NCI-H1436 (cell line): ENCODE measurements at places on chromosomes 12 and 14.

GRCh38 chr14:29553427-29553826, 374.2 kb downstream of the PRKD1 start:
- no peak for DNase-seq

GRCh38 chr14:87990682-87991081, 2.3 kb downstream of the GALC start:
- no peak for DNase-seq

DNA sequence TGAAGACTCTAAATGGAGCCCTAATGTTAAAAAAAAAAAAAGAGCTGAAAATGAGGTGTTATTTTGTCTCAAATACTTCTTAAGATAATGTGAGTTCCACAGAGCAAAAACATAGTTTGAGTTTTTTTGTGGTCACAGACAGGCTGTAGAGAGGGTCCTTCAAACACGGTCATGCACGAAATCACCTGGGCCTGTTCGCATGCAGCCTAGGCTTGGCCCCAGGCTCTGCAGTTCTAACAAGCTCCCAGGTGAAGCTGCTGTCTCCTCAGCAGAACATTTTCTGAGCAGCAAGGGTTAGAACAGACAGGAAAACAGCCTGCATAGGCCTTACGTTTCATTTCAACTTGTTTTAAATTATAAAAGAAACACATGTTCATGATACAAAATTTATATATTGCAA, 65.4 kb upstream of the TBPL2 start:
- no peak for DNase-seq

- DNase-seq: no peak
These were observed 39.3 kb downstream of the SRRM4 start for GRCh38 chr12:119020406-119021360.

GRCh38 chr12:28498850-28499249, 308.6 kb downstream of the CCDC91 start:
- DNase-seq: no peak

DNA sequence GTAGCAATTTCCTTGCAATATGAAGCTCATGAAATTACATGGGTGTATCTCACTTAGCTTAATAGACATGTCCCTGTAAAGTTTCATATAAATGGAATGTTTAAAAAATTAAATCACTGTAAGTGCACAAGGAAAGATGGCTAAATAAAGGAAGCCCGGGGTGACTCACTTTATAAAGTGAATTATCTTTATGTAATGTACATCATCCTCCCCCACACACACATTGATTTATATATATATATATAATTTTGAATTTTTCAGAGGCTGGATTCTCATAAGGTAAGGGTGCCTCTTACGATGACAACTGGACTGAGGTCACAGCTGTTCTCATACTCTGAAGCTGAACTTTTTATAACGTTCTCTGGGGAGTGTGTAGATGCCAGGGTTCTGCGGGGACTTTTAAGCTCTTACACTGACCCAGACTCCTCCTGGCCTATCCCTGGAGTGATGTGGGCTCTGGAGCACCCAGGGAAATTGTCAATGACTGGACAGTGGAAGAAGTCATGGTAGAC, 108.7 kb upstream of the HIF1A start:
- no peak for DNase-seq

DNA sequence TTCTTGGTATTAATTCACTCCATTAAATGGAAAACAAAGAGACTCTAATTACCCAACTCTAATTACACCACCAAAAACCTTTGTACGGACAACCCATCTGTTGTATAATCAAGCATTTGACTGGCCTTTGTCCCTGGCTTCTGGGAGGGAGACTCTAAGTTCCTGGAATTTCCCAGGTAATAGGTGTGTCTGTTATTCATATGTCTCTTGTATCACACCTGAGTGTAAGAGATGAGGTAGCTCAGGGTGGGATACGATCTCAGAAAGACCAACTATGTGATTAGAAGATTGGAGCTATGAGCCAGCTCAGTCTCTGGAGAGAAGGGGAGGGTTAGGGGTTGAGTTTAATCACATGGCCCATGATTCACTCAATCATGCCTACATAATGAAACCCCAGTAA, 94.7 kb upstream of the PLXNC1 start:
- DNase-seq: no peak

DNA sequence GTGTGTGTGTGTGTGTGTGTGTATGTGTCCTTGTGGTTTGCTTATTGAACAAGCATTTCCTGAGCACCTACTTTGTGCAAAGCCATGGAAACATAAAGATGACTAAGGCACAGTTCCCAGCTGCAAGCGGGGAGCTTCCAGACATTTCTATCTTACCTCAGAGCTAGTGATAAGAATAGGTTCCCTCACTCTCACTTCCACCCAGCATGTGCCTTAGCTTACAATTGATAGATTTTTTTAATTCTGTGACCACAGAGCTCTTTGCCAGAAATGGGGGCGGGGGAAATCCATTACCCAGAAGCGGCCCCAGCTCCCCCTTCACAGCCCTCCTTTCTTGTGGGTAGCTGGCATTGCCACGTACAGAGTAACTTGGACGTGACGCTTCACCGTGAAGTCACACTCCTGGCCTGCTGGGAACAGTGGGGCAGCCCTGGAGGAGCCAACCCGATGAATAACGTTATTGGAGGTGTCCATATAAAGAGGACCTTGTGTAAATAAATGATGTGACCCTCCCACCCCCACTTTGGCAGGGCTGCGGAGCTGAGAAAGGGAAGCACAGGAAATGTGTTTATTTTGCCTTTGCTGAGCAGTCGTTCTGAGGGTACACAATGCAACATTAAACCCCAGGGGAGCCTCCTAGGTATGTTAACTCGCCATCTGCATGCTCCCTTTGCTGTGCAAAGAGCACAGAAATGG, 238.9 kb downstream of the CHST11 start:
- peak; percentile 65 for DNase-seq

GRCh38 chr14:101726295-101726953, 35.1 kb upstream of the PPP2R5C start:
- no peak for DNase-seq

- no peak for DNase-seq
These were observed 63.9 kb downstream of the KNTC1 start for GRCh38 chr12:122590990-122591389.

DNA sequence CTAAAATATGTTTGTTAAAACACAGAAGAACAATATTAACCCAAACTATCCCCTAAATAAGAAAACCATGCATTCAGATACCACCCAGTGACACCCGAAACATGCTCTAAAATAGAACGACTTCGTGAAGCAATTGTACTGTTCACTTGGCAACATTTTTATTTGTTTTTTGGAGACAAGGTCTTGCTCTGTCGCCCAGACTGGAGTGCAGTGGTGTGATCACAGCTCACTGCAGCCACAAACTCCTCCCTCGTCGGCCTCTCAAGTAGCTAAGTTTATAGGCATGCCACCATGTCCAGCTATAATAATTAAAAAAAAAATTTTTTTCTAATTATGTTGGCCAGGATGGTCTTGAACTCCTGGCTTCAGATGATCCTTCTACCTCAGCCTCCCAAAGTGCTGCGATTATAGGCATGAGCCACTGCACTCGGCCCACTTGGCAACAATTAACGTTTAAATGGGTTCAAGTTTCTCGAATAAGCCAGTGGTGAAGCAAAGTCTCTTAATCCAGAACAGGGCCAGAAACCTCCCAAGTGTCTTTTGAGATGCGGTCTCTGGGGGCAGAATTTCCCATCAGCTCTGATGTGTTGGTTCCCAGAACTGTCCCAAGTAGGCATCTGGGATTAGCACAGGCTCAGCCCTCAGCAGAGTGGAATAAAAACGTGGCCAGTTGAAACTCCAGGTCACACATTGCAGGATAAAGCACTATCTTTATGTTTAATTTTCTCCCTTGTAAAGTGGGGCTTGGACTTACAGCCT, 74.5 kb downstream of the TMCC3 start:
- no peak for DNase-seq

- no peak for DNase-seq
These were observed 83.8 kb downstream of the SPTB start for GRCh38 chr14:64795921-64796320.

DNA sequence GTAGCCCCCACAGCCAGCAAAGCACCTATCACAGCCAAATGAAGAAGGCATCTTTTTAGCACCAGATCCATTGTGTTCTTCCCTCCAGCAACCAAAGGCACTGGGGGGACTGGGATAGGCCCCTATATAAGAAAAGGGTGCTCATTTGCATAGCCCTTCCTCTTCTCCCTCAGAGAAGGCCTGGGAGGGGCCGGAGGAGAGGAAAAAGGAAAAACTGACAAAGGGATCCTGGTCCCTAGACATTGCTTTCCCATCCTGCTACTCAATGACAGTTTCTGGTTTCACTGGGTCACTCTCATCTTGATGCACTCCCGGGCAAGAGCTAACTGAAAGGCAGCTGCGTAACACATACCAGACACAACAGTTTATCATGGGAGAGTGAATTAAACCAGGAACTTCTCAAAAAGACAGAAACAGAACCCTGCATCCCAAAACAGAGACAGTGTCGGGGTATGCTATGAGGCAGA, at the start of gene PMEL:
Gene PMEL, minus strand, starts transcription at position 102 of the 467 bp plus-strand sequence. Its CDS starts 31 bp downstream, at position 71.
- DNase-seq: no peak

DNA sequence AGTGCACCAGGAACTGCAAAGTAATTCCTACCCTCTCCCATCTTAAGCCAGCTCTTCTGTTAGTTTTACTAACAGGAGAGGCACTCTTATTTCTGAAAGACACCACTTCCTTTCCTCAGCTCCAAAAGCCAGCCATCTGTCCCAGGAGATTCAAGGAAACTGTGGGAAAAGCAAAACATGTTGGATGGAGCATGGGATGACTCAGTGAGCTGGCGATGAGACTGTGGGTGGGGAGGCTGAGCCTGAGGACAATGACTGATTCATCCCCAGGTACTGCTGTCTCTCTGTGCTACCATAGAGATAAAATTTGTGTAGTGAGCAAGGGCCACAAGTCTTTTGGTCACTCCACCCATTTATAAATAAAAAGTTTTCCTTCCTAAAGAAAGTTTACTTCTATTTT, 141.4 kb downstream of the MYRFL start:
- DNase-seq: no peak

GRCh38 chr12:109089683-109090082, 3.6 kb downstream of the ALKBH2 start:
- no peak for DNase-seq

DNA sequence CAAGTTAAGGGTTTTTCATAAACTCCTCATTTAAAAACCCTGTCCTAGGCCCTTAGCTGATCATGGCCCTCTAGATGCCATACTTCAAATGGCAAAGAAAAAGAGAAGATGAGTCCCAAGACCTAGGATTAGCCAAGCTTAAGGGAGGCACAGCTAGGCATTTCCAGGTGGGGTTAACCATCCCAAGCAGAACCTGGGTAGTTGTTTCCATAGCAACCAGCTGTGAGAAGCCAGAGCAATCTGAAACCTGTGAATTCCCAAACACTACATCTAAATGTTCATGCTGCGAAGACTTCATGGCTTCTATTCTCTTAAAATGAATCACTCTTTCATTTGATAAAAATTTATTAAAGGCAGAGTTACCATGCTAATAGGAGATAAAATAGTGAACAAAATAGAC, 372.9 kb downstream of the C12orf50 start:
- DNase-seq: no peak

DNA sequence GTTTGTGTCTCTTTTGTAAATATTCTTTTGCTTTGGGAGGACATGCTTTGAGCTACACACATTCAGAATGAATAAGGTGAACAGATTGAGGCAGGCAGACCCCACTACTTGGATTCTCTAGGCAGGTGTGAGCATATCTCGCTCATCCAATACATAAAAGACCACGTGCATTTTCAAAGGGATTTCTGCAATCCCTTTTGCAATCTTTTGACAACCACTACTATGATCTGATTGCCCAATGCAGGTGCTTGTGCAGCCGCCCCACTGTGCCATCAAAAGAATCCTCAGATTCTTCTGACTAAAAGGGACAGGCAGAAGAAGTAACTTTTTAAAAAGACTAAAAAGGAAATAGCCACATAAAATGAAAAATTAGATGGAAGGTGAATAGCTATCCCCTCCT, 341.4 kb downstream of the BMP4 start:
- DNase-seq: no peak

GRCh38 chr12:120370343-120371243, 1.6 kb upstream of the MSI1 start:
- DNase-seq: no peak

DNA sequence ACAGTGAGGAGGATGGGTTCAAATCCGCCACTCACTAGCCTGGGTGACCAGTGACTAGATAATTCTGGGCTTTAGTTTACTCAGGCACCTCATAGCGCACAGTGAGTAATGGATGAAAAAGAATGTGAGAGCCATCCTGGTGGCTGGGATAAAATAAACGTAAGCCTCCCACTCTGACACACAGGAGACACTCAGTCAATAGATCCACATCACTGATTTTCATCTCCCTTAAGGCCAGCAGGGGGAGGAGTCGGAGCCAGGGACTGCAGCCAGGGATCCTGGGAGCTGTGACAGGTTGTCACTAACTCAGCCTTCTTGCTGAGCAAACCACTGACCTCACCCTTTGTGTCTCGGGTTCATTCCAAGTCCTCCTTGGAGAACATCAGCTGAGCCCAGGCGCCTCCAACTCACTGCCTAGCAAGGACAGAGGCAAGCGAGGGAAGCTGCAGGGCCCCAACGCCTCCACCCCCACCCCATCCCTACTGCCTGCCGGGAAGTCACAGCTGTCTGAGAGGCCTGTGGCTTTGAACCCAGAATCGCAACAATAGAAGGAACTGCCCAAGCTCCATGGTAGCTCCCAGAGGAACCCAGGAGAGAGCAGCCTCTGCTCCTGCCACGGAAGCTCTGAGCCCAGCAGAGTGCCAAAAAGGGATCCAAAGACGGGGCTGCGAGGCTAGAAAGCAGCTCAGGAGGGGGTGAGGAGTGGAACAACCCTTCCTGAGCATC, 30.7 kb downstream of the PXN start:
- no peak for DNase-seq

GRCh38 chr14:54669721-54670561, 103.0 kb downstream of the SAMD4A start:
- DNase-seq: no peak
